ENCODE measurements at places on chromosomes 2 and 18.

GRCh38 chr2:190511104-190511503, 23.4 kb downstream of the NEMP2 start:
- DNase-seq: no peak

DNA sequence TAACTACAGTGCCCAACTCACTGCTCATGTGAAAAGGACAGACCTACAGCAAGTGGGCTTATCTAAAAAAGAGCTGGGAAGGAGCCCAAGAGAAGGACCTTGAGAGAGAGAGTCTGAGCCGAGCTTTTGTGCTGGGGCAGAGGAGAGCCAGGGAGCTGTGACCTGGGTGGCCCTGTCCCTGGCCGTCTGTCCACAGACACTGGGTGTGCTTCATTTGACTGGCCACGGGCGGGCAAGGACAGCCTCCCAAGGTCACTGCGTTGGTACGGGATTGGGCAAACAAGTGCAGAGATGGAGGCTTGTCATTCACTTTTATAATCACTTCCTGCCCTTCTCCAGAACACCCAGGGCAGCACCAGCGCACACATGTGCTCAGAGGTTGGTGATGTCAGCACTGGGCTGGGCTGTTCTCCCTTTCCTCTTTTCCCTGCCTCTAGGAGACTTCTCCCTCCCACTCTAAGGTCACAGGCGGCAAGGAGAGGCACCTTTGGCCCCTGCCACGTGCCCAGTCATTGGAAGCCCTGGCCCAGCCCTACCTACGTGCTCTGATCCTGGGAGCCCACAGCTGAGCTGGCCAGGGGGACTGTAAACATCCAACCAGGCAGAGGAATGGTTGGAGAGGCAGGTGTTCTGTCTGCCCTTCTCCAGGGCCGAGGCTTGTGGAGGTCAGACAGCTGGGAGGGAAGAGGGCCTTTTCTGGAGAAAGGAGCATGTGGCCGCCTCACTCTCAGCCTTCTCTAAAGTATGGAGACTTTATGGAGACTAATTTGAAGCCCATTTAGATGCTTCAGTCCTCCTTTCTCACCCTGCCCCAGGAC, 6.4 kb upstream of the PSD4 start:
- DNase-seq: no peak

DNA sequence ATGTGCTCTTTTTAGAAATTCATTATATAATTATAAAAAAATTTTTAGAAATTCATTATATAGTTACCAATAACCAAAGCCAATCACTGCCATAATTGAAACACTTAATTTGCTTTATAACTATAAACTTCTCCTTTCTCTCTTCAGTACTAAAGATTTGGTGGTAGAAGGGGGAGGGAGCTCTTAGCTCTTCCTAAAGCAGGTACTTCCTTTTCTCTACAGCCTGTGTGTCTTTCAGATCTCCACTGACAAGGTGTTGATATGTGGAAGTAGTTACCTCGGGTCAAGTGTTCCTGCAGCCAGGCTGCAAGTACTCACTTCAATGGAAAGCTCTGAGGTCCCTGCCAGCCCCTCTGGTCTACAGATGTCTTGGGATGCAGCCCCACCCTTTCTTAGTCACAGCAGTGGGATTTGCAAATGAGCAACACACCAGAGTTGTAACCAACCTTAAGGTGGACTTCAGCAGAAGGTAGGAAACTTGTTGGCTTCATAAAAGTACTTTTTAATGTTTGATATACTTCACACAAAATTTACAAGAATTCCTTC, 690.0 kb downstream of the ARHGAP15 start:
- DNase-seq: no peak

DNA sequence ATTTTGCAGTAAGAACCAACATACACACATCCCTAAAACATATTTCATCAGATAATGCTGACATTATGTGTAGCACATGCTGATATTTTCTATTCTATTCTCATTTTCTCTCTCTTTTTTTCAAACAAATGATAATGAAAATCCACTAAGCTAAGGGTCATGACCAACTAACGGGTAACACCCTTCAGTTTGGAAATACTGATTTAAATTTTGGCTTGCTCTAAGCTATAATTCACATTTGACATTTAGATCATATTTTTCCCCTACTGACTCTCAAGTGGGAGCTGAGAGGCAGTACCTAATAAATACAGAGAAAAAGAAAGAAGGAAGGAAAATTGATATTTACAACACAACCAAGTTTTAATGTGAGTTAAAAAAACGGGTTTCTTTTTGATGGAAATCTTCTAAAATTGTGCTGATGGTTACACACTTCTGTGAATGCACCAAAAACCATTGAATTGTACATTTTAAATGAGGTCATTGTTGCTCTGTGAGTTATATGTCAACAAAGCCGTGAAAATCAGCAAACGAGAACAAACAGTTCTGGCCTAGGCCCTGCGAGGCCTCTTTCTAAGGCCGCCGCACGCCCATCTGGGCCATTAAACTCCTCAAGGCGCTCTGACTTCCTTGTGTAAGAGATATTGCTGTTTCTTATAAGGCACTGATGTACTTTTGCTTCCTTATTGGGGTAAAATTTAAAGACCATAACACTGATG, 124.2 kb downstream of the GALR1 start:
- DNase-seq: no peak

GRCh38 chr2:181140414-181140813, 160.0 kb downstream of the UBE2E3 start:
- no peak for DNase-seq

DNA sequence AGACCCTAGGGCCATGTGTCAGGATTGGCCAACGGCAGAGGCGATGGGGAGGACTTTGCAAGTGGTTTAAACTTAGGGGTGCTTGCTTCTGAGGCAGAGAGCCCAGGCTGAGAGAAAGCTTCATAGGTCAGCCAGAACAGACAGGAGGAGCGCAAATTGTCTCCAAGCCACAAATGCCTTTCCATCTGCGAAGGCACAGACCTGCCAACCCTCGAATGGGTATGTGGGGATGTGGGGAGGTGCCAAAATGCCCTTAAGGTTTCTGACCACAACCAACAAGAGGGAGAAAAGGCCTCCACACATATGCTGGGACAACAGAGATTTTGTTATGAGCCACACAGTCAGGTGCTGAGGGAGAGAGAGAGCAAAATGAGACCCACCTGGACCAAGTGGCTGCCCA, 283.6 kb downstream of the CYP26B1 start:
- DNase-seq: no peak

DNA sequence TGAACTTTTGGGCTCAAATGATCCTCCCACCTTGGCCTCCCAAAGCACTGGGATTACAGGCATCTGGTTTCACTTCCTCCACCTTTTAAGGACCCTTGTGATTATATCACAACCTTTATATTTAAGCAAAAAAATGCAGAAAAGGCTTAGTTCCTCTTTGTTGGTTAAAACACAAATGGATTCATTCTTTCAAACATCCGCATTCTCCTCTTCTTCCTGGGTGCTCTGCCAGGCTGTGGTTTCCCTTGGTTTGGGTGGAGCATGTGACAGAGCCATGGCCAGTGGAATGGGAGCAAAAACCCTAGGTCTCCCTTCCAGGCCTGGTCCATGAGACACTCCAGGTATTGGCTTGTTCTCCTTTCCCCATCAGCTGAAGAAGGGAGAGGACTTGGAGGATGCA, 9.9 kb upstream of the SLC66A3 start:
- DNase-seq: no peak

- DNase-seq: no peak
Measured at GRCh38 chr2:32564417-32565035, 63.3 kb upstream of the TTC27 start.

- no peak for DNase-seq
Measured at GRCh38 chr2:110852541-110853263, 120.3 kb downstream of the ACOXL start.

DNA sequence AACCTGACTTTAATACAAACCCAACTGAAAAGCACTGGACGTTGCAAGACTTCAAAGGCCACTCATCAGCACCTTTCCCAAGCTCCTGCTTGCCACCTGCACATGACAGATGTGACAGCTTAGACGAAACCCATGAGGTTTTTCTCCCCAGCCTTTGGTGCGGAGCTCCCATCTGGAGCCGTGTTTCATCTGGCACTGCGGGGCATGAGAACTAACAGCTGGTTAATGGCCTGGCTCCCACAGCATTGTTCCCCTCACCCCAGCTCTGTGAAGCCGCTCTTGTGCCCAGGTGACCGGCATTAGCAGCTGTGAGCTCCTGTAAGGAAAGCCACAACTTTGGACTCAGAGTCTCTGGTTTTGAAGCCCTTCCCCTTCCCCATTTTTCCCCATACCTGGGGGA, 50.9 kb downstream of the GALR1 start:
- DNase-seq: no peak

- peak; percentile 30 for DNase-seq
Measured at GRCh38 chr18:62781893-62782292, 66.6 kb downstream of the PHLPP1 start.

DNA sequence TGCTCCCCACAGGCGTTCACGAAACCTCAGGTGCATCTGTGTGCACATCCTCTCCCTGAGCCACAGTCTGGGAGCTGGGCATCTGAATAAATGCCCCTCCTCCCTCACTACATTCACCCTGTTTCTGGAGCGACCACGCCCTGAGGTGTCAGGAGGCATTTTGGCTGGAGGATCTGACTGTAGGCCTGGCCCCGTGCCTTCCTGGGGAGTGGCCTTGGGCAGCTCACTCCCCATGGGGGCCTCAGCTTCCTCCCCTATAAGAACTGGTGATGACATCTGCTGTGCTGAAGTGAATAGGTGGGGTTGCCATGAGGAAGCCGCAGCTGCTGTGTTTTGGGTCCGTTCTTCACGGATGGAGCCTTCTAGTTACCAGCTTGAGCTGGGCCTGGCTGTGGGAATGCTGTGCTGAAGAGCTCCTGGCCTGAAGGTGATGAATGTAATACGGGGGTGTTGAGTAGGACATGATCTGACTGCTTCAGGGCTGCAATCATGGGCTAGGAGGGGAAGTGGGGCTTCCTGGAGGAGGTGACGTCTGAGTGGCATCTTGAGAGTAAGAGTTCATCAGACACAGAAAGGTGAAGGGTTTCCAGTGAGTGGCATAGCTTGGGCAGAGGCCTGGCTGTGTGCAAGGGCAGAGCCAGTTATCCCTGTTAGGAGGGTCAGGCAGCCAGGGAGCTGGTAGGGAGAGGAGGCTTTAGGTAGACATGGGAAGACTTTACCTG, 58.2 kb downstream of the GLI2 start:
- DNase-seq: no peak

GRCh38 chr2:10524341-10524740, 76.2 kb upstream of the ODC1 start:
- DNase-seq: no peak

GRCh38 chr2:71129902-71130151, 202 bp downstream of the MCEE start:
- no peak for DNase-seq

GRCh38 chr2:183339311-183339710, 215.1 kb downstream of the NUP35 start:
- no peak for DNase-seq

DNA sequence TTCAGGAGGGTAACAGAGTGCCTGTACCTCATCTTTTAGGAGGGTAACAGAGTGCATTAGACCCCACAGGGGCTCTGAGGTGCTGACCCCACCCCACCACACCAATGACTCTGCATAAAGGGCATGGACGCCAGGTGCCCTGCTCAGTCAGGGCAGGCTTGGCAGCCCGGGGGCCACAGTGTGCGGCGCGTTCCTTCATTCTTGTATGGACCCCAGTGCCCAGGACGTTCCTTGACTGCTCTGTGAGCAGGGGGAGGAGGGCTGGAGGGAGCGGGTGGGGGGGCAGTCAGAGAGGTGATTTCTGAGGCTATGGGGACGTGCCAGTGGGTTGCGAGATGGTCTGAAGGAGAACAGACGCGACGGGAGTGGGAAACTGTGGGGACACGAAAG, 168.7 kb upstream of the NCK2 start:
- DNase-seq: no peak

DNA sequence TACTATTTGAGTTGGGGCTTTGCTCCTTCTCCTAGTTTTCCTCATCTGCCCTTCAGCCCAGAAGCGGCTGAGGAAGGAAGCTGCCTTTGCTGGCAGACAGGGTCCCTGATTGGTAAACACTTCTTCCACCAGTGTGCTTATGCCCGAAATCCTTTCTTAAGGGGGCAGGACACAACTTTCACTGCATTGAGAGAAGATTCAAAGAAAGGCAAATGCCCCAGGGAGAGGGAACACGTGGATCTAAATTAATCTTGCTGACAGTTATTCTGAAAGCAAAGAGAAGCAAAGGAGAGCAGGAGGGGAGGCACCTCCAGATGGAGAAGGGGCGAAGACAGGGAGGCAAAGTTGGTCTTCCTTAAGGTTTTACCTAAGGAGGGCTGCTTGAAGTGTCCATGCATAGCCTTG, 92.1 kb upstream of the EFEMP1 start:
- no peak for DNase-seq

DNA sequence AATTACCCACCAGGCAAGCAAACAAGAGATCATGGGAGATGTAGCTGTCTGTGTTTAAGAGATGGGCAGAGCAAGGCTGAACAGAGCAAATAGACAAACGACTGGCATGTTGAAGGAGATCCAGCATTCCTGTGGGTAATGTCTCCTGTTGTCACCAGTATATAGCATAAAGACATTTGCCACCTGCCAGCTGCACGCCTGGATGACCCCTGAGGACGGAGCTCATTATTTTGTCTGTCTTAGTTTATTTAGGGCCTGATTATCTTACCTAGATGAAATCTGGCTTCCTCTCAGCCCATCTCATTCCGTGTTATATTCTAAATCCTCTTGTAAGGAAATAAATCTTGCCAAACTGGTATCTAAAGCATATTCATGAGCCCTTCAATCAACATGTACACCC, 510.3 kb upstream of the LINC00305 start:
- no peak for DNase-seq

DNA sequence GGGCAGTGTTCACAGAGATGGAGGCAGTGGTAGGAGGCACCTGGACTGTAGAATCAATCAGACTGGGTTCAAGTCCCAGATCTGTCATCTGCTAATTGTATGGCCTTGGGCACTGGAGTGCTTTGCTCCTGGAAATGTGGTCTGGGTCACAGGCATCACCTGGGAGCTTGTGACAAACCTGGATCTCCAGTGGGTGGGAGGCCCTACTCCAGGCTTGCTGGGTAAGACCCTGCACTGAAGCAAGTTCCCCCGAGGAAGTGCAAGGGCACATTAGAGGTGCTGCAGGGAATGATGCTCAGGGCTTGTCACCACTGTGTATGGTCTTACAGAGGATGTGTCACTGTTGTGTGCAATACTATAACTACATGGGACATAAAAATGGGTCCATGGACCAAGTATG, 220.5 kb upstream of the ID2 start:
- no peak for DNase-seq

DNA sequence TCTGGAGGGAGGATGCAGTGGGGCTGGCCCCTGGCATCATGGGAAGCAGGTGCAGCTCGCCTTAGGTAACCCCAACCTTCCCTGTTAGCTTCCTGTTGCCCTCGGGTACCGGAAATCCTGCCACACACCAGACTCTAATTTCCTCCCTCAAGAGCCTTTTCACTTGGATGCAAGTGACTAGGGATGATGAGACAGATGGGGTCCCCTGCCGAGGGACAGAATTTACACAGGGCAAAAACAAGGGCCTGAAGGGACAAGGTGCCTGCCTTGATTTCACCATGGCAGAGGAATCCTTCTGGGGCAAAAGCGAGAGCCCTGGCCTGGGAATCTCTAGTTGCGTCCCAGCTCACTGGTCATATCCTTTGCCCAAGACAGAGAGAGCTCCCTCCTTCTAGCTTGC, 263.1 kb downstream of the LOXHD1 start:
- no peak for DNase-seq

GRCh38 chr2:20744366-20745335, 77.7 kb downstream of the GDF7 start:
- no peak for DNase-seq
